Activated CD4-positive, alpha-beta T cell treated with anti-CD3 and anti-CD28 coated beads for 24 hours (primary cell): ENCODE measurements at places on chromosomes 7 and 10.

DNA sequence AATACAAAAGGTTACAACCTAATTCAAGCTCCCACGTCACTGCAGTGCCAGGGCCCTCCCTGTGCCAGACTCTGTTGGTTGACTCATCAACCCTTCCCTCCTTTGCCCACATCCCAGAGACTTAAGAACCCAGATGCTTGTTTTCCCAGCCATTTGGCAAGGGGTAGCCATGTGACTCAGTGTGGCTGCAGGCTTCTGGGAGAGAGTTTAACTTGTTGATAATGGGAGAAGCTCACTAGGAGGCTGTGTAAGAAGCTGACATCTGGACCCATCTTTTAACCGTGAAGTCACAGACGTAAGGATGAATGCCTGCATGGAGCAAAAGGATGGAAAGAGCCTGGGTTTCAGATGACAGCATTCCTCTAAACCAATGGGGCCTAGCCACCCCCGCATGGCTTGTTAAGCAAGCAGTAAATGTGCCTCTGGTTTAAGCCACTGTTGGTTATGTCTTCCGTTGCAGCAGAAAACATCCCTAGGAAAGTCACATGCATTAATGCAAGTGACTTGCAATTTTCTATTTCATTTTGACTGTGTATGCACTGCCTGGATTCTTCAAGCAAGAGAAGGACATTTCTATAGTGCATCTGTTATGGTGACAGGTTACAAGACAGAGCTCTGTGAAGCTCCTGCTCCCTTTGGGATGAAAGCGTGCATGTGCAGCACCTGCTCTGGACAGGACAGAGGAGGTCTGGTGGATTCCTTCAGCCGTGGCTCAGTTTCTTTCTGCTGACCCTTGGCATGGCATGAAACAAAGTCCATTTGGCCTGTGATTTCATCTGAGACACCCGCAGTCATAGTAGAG, 57.5 kb upstream of the CREB5 start:
- DNase-seq = no peak

- no peak for DNase-seq
Measured at GRCh38 chr10:80460399-80461207, 6.5 kb downstream of the TSPAN14 start.

DNA sequence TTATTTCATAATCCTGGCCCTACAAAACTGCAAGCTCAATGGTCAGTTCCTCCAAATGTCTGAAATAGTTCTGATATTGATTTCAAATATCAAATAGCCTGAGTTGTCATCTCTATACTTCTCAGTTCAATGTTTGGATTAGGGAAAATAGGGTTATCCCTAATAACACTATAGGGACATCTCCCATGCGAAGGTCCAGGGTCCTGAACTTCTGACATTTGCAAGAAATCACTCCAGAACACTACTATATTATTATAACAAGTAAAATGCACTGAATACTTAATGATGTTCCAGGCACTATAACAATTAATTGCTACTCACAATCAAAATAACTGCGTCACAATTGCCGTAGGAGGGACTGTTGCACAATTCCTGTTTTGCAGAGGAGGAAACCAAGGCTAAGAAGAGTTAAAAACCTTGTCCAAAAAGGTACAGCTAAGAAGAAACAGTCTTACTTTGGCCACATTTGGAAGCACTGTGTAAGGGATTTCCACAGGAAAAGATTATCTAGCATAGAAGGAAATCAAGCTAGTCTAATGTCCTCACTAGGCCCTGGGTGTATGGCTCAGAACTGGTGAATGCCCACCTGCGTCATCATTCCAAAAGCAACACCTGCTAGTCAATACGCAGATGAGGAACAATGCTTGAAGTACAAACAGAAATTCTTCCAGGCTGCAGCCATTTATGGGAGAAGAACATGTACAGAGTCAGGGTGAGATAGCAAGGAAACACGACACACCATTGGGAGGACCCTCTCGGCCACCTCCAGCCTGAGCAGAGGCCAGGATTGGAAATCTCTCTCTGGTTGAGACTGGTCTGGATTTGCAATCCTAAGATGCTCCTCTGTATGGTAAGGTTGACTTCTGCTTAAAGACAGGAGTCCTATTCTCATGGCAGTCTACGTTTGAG, 48.3 kb downstream of the ABLIM1 start:
- no peak for DNase-seq

DNA sequence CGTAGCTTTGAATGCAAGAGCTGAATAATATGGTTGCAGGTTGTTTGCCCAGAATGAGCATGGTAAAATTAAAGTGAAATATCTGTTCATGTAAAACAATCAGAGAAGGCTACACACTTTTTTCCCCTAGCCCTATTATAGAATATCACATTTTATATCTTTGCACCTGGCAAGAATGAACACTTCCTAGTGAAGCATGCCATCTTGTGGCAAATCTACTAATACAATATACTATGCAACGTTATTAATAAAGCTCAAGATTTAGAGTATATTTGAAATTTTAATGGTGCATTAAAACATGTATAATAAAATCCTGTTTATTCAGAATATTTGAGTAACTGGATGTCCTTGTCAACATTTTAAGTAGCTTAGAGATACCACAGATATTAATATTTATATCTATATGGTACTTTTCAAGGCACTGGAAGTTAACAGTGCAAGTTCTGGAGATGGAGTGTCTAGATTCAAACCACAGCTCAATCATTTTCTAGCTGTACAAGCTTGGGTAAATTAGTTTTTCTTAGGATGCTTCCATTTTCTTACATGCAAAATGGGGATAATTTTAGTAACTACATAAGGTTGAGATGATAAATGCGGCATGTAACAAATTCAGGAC, 643.1 kb upstream of the SEMA3D start:
- DNase-seq = no peak

GRCh38 chr7:85765698-85766298, 578.9 kb upstream of the SEMA3D start:
- DNase-seq = no peak

DNA sequence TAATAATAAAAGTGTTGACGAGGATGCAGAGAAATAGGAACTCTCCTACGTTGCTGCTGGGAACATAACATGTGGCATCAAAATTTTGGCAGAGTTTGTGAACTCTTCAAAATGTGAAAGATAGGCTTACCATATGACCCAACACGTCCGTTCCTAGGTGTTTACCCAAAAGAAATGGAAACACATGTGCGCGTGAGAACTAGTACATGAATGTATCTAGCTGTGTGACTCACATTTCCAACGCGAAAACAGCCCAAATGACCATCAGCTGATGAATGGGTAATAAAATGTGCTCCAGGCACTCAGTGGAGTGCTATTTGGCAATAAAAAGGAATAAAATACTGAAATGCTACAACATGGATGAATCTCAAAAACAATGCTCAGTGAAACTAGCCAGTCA, 10.4 kb upstream of the ELFN1 start:
- no peak for DNase-seq

- no peak for DNase-seq
Measured at GRCh38 chr10:96657385-96657784, 62.9 kb downstream of the PIK3AP1 start.

- DNase-seq = no peak
Measured at GRCh38 chr10:58518775-58519174, 6.1 kb downstream of the BICC1 start.

DNA sequence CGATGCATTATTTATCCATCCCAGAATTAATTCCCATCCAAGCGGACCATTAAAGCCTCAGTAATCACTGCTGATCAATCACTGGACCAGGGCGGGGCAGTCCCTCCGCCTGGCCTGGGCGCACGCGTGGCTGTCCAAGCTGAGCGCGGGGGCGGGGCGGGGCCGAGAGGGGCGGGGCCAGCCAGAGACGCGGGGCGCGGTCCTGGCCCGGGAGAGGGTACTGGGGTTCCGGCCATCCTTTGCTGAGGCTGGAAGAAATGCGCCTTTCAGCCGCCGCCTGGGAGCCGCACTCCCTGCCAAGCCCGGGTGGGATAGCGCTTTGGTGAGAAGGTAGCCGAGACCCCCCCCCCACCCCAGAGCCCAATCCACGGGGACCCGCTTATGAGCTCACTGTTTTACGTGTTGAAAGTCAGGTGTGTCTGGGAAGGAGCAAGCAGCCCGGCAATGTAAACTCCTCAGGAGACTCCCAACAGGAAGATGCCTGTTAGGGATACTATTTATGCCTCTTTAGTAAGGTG, at the start of gene ARHGAP22:
Gene ARHGAP22 (minus strand): TSS at position 83 of the 518 bp plus-strand sequence. CDS start 277 bp downstream, outside the sequence.
- no peak for DNase-seq

DNA sequence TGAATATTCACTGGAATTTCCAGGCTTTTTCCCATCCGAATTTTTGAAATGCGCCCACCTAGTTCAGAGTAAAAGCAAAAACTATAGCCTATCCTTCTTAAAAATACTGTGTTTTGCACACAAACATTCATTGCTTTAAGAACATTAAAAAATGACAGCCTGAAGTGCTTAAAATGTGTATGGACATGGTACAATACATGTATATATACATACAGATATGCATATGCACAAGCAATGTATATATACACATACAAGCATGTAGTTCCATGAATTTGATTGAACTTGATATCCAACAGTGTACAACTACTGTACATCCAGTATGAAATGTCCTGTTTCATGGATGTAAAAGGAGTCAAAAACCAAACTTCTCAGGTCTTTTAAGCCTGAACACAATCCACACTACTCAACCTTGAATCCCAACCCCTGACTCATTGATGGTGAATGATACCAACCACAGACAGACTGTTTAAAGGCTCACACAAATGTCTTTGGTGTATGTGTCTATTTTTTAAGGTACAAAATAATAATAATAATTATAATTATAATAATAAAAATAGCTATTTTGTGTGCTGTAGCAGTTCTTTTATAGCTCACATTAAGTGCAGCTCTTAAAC, 14.8 kb downstream of the INHBA start:
- DNase-seq = no peak

- DNase-seq = no peak
Measured at GRCh38 chr7:44046321-44047061, 2.0 kb downstream of the DBNL start.

DNA sequence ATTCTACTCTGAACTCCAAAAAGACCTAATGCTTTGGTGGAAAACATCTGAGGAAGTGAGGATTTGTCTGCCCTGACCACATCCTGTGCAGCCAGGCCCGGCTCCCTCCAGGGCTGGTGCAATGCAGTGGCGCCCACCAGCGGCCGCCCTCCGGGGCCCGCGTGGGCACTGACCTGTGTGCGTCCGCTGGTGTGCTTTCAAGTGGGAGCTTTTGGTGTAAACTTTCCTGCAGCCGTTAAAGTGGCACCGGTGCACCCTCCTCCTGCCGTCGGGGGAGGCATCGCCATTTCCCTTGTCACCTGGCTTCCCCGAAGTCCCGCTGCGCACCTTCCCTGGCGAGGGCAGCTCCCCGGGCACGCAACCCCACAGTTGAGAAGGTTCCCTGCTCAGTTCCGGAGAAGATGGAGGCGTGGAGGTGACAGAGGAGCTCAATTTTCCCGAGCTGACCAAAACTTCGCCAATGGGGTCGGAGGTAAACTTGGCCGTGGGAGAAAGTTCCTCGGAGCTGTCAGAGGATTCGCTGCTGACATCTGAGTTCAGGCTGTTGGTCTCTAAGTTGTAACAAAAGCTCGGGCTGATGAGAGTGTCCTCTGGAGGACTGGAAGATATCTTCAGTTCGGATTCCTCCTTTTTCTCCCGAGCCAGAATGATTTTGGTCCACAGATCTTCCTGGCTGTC, 3.4 kb downstream of the KLF6 start:
- DNase-seq = no peak

DNA sequence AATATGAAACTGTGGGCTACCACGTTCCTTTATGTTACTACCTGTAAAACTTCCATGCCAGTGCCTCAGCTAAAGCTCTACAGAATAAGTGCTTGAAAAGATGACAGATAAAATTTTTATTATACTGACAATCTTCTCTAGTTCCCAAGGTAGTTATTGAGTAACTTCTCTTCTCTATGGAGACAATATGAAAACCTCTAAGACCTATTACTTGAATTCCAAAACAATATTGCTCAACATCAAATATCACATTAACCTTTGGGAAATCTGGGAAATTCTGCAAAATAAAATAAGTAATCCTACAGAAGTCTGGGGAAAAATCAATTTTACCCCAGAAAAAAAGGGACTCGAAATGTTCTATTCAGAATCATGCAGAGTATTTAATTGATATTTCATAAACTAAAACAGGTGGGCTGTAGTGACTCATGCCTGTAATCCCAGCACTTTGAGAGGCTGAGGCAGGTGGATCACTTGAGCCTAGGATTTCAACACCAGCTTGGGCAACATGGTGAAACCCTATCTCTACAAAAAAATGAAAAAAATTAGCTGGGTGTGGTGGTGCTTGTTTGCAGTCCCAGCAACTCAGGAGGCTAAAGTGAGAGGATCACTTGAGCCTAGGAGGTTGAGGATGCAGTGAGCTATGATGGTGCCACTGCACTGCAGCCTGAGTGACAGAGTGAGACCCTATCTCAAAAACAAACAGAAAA, 23.8 kb upstream of the ANK3 start:
- no peak for DNase-seq

GRCh38 chr7:17244786-17245185, 53.7 kb upstream of the AHR start:
- no peak for DNase-seq

DNA sequence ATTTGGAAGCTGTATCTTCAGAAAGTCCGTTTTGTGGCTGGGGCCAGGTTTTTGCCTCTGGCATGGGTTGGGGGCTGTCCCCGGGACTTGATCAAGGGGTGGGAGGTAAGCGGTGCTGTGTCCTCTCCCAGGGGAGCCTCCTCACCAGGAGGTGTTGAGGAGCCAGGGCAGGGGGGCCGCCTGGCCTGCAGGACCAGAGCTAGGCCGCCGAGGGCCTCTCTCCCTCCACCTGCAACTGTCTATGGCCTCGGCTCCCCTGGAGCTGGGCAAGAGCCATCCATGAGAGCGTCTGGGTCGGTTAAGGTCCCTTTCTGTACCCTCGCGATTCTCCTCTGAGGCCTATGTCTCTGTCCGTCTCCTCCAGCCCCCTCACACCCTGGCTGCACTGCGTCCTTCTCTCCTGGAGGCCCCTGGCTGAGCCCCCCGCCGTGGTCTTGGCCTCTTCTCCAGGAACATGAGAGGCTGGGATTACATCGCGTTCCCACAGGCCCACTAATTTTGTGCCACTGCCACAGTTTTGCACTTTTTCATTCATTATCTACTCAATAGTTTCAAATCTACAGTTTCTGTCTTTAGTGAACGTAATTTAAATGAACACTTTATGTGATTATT, 20.6 kb downstream of the CALML5 start:
- DNase-seq = no peak

DNA sequence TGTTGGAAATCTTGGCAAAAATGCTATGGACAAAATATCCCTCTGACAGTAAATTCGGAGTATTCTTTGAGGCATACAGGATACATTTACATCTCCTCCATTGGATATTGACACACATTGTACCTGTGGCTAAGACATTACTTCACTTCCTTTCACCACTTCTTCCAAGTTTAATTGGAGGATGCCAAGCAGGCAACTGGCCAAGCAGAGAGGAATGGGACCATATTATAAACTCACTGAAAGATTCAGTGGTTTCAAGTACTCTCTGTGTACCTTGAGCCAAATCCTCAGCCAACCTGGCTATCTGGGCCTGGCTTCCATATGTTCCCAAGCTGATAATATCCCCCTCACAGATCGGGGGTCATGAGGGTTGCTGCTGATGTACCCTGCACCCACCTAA, 14.7 kb upstream of the JCAD start:
- DNase-seq = no peak
